ENCODE measurements at places on chromosomes 5 and 9.

DNA sequence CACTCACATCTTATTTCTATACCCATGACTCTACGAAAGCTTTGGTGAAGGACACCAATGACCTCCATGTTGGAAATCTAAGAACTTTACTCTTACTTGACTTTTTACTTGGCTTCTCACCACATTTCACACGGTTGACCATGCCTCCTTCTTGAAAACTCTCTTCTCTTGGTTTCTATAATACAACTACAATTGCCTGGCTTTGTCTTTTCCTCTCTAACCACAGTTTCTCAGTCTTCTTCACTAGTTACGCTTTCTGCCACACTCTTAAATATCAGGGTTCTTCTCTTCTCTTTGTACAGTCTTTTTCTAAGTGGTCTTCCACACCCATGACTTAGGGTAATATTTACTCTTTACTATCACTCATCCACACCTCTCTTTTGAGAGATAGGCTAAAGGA, 2079.8 kb upstream of the WWC1 start:
- DNase-seq, result no peak

DNA sequence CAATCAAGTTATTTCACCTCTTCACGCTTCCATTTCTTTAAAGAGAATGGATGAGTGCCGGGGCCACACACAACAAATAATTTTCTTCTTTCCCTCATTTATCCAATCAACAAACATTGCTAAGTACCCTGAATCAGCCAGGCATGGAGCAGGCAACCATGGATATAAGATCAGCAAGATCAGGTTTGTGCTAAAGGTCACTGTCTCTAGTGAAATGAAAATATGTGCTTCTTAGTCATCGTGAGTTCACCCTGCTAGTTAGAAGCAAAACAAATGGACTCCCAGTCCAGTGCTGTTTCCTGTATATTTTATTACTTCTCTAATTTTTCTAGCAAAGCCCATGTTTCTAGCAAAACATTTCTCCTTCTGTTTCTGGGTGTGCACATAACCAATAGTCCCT, 629.2 kb downstream of the BNC2 start:
- DNase-seq, result no peak

DNA sequence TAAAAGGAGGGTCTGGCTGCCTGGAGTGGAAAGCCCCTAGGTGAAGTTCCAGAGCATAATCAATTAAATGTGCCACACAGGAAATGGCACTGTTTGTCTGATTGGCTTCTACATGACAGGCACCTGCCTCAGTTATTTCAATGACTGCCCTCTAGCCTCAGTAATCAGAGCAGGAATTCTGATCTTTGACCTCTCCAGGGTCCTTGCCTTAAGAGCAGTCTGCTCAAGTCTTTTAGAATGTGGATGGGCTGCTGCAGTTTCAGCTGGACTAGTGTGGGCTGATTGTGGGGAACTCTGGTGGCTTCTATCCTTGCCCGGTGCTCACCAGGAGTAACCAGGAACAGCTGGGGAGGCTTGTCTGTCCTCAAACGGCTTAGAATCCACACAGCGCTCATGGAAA, 98.9 kb downstream of the LIX1 start:
- DNase-seq, result no peak

- DNase-seq, result no peak
Measured at GRCh38 chr5:171366645-171367044, 21.0 kb upstream of the NPM1 start.

GRCh38 chr5:171410181-171410580, 9.3 kb upstream of the FGF18 start:
- DNase-seq, result no peak

DNA sequence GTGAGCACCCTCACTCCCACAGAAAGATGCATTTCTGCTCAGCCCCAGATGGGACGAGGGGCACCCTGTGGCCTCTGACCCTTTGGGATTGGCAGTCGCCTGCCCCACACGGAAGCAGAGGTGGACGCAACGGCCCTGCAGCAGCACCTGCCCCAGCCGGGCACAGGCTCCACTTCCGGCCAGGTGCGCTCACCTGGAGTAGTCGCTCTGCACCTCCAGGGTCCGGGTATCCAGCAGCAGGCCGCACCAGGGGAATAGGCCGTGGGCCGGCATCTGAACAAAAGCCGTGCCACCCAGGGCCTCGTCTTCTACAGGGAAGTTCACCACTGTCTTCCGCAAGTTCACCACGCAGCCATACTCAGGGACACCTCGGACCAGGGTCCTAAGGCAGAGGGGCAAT, 30.7 kb downstream of the TERT start:
- DNase-seq, result no peak

DNA sequence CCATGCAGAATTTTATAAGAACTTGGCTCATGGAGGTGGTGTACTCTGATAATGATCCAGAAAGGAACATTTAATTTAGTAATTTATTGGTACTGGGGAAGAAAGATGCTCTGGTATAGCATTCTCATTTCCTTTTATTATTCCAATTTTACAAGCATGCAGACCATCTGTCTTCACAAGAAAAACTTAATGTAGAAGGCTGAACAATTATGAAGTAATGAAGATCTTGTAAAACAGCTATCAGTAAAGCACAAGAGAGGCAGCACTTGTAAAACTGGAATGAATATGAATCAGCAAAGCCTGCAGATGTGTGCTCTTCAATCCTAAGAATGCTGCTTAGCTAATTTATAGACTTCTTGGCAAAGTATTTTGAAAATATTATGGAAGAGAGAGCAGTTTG, 300.0 kb downstream of the YTHDC2 start:
- DNase-seq, result no peak

- no peak for DNase-seq
Measured at GRCh38 chr9:77514886-77515711, 133.0 kb downstream of the GNA14 start.

DNA sequence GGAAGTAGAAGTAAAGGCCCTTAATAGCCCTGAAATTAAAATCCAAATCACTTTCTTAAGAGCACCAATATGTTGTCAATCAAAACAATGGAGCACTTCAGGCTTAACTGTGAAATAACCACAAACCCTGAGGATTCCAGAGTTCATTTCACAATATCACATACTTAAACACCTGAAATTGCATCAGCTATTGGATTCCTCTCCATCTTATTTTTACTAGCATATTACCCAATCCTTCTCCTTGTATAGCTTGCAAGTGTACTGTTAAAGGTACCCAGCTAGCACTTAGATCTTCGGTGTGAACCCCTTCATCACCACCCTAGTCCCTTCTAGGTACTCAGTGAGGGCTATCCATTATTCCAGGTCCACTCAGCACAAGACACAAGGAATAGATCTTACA, 287.3 kb downstream of the EFNA5 start:
- DNase-seq, result no peak

DNA sequence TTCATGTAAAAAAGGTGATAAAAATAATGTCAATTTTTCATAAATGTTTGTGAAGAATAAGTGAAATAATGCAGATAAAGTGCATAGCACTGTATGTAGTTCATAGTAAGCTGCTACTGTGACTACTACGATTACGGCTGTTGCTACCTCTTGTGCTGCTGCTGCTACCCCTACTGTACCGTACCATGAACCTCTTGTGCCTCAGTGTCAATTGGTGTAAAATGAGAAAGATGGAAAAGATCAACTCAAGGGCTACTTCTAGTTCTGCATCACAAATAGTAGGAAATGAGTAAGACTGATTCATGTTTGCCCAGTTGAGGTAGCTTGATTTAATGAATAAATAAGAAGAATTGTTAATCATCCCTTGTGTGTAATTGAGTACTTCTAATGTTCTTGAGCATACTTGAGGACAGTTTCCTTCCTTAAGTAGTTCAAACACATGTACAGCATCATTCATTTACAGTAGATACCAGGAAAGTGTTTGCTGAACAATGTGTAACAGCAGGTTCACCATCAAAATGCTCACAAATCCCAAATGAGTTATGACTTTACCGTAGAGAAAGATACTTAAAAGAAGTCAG, 200.0 kb upstream of the ATP10B start:
- DNase-seq, result no peak

DNA sequence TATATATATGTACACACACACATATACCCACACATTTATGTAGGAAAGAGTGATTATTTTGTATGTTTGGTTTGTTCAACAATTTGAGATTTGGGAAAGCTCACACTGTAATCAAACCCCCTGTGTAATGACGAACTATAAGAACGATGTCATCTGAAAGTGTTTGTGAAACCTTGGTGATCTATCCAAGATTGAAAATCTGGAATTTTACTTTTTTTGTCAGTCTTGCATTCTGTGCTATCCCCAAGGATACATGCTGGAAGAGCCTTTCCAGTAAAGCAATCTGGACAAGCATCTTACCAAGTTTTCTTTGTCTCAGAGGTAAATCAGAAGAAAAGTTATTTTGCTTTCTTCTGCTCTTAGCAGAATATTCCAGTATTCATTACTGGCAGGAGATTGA, 23.3 kb downstream of the SGCD start:
- no peak for DNase-seq

- no peak for DNase-seq
Measured at GRCh38 chr5:137300411-137301240, 198.5 kb downstream of the SPOCK1 start.

All from suppressor macrophage treated with lipopolysaccharide for 1 hour (primary cell).